ENCODE measurements at places on chromosomes 3 and 15. TPM values are rescaled to one million over a fixed set of nuclear protein-coding genes. Genes with fewer than 3 reads are reported as not detected.

GRCh38 chr3:156750191-156750873 lies 75.8 kb upstream of the LEKR1 start:
- no peak for DNase-seq

The XCR1 gene
- total RNA-seq, result 0.27 TPM

DNA sequence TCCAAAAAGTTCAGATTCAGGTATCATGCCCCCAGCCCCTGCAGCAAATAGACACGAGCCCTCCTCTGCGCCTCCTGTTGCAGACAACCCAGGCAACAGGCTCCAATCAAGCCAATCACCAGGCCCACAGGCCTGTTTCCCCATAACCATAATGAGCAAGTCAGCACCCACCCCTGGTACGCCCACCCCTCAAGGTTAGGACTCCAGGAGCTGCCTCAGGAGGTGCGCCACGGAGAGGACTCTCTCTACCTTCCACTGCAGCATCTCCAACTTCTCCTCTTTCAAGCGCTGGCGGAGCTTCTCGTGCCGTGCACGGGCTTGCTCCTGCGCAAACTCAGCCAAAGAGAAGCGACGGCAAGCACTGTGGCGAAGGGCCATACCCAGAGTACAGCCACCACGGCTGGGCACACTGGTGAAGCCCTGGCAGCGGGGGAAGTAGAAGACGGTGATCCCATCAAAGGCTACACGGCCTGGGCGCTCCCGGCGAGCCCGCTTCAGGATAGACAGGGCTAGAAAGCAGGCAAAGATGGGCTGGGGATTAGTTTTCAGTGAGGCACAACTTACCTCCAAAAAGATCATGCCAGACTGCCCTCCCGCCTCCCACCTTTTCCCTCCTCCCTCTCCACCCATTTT lies 8.5 kb downstream of the CSRNP1 start:
- no peak for DNase-seq

- no peak for DNase-seq
These were observed 190.9 kb downstream of the NR2F2 start for GRCh38 chr15:96521386-96521785.
